HS-5 (cell line): ENCODE measurements at places on chromosomes 4 and X.

GRCh38 chrX:49040376-49040955, 2.7 kb downstream of the TFE3 start:
- no peak for DNase-seq

- DNase-seq, result peak; percentile 20
These were observed 31.3 kb downstream of the CXCL13 start for GRCh38 chr4:77636902-77637301.

DNA sequence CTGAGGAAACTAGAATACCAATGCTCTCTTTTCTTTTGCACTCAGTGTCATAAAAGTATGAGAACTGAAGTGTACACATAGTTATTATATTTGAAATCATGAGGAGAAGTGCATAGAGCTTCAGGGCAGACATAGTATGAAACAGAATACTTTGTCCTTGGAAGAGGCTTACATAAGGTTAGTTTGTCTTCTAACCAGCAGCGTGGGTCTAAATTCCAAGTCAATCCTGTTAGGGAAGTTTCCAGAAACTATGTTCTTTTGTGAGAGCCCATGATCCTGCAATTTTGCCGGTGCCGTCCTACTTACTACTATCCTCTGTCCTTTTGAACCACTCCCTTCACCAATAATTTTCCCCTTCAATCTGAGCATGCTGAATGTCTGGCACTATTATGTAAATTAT, 156.2 kb downstream of the PABPC4L start:
- DNase-seq, result no peak

DNA sequence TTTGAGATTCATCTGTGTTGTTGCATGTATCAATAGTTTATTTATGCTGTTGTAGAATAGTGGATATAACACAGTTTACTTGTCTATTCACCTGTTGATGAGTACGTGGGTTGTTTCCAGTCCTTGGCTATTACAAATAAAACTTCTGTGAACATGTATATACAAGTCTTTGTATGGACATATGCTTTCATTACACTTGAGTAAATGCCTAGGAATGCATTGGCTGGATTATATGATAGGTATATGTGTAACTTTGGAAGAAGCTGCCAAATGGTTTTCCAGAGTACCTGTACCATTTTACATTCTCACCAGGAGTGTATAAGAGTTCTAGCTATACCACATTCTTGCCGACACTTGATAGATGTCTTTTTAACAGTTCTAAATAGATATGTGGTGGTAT, 16.5 kb downstream of the ART3 start:
- DNase-seq, result no peak

DNA sequence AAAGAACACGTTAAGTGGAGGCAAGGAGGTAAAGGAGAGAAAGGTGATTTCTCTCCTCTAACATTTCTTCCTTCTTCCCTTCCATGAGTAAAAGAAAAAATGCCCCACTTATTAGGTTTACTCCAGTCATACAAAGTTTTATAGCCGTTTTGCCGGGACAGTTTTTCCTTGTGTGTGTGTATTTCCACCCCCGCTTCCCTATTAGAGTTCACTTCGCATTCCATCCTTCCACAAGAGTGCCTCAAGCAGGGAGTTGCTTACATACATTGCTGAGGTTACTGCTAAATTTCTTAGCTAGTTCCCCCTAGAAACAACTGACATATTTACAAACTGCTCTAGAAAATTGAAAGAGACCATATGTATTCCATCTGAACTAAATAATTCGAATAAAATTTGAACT, 45.2 kb upstream of the BMP15 start:
- DNase-seq, result no peak
